ENCODE measurements at places on chromosomes 11 and 22.
A peak's percentile ranks its signal among the peaks of the same experiment; 100 is the strongest.

GRCh38 chr11:75563978-75564552 is 2.0 kb downstream of the SERPINH1 start:
- DNase-seq: no peak

DNA sequence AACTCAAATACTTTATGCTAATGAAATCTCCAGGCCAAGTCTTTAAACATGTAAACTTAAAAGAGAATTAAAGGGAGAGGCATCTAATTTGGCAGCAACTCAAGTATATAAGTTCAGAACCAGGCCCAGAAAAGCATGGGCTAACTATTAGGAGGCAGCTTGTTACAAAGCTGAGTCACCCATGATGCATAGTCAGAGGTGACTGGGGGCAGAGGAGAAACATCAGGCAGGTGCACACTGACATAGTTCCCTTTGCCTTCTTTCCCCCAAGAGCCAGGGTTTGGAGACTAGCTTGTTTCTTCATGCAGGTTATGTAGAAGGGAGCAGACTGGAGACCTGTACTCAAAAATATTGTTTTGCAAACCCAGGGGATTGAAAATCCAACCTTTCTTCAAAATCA is 619.0 kb downstream of the SOX6 start:
- no peak for DNase-seq

DNA sequence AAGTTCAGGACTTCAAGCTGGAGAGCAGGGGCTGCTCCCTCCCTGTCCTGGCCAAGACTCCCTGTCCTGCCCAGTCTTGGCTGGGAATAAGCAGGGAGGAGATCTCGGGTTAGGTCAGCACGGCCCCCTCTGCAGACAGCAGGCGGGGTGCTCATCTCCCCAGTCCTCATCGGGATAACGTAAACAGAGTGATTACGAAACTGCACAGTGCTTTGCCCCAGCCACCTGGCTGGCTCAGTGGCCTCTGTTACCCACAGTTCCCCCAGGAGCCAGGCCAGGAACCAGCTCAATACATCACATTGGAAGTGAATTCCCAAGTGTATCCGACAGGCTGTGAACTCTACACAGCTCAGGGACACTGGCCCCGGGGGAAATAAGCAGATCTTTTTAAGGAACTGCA is 42.7 kb upstream of the KCNJ11 start:
- DNase-seq: no peak

- DNase-seq: no peak
These were observed 43.1 kb upstream of the EED start for GRCh38 chr11:86201371-86201884.

- DNase-seq: no peak
These were observed at the start of gene C11orf68 for GRCh38 chr11:65918211-65919140. Gene C11orf68, minus strand, starts transcription at chr11:65919062. Its CDS starts 31 bp downstream, at chr11:65919031.

DNA sequence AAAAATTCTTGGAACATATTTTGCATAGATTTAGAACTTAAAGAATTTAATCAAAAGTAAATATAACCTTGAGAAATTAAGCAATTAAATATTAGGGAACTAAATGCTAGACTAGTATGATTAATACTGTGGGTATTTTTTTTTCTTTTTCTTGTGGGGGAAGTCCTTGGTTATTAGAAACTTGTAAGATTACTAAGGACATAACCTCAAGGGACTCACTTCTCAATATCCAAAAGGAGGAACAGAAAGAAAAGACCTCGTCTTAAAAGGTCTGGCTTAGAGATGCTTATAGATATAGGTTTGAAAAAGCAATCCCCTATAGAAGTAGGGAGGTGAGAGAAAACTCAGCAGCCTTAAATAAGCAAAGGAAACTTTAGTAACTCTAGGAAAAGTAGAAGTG is 368.5 kb downstream of the INSC start:
- no peak for DNase-seq

DNA sequence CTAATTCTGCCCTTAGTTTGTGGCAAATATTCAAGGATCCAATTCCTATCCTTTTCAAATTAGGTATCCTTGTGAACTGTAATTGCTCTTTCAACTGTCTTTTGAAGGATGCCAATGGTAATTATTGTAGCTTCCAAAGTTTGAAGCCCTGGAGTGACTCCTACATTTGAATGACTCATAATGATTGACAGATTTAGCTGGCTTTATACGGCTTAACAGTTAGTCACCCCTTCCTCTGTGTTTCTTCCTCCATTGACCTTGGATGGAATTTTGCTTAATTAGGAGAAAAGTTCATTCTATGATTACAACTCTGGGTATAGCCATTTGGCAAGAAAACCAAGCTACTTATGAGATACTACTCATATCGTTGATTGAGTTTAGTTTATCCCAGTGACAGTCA is 639.3 kb upstream of the KIRREL3 start:
- no peak for DNase-seq

- no peak for DNase-seq
These were observed 53.4 kb upstream of the PARVG start for GRCh38 chr22:44127356-44127755.

DNA sequence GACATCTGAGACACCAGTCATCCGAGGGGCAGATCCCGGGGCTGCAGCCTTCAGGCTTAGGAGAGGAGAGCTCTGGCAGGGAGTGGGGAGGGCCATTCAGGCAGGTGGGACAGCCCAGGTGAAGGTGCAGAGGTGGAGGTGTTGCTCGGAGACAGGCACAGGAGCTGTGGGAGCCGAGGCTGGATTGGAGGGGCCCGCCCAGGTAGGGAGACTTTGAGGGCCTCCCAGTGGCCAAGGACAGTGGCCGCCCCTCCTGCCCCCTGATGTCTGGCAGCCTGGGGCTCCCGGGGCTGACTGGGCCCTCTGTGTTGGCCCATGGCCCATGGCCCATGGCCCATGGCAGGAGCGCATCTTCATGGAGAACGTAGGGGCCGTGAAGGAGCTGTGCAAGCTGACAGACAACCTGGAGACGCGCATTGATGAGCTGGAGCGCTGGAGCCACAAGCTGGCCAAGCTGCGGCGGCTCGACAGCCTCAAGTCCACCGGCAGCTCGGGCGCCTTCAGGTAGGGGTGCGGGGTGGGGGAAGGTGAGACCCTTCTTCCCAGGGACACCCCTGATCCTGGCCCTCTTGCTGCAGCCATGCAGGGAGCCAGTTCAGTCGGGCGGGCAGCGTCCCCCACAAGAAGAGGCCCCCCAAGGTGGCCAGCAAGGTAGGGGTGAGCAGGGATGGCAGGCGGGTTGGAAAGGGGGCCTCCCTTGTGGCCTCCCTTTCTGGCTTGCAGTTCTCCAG is 13.3 kb downstream of the TMEM258 start:
- DNase-seq: no peak

- DNase-seq: peak; percentile 53
These were observed 1.7 kb upstream of the RTN4RL2 start for GRCh38 chr11:57458410-57459163.

DNA sequence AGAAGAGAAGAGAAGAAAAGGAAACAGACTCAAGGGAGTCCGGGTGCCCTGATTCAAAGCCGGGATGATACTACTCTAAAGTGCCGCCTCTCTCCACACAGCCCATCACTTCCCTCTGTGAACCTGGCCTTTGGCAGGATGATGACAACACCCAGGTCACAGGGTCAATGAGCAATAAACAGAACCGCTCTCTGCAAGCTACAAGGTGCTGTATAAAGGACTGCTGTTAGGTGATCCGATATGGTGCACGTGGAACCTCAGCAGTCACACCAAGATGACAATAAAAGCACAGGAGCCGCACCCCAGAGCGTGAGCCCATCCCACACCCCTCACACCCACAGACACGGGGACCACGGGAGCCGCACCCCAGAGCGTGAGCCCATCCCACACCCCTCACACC is 10.7 kb downstream of the TTLL1 start:
- no peak for DNase-seq

- DNase-seq: no peak
These were observed 40.8 kb downstream of the PLEKHA7 start for GRCh38 chr11:16973338-16973964.

DNA sequence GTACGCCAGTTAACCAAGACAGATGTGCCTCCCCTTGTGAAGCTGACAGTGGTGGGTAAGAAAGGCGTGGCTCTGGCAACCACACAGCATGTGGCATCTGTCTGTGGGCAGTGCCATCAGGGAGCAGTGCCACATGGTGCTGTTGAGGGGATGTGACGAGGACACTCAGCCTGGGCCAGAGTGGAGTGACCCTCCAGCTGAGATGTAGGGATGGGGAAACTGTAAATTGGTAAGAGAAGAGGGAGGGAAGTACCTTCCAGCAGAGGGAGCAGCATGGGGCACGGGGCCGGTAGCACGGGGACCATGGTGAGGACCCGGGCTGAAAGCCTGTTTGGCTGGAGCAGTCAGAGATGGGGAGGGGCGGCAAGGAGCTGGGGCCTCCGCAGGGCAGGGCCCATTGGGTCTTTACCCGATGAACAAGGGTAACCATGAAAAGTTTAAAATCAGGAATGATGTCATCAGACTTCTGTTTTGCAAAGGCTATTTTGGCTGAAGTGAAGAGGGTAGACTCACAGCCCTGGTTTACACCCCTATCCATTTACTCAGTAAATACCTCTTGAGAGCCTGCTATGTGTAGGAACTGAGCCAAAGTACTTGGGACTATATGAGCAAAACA is 10.4 kb downstream of the TMPRSS6 start:
- no peak for DNase-seq

GRCh38 chr11:121099885-121100284 is 1.2 kb upstream of the TECTA start:
- no peak for DNase-seq

DNA sequence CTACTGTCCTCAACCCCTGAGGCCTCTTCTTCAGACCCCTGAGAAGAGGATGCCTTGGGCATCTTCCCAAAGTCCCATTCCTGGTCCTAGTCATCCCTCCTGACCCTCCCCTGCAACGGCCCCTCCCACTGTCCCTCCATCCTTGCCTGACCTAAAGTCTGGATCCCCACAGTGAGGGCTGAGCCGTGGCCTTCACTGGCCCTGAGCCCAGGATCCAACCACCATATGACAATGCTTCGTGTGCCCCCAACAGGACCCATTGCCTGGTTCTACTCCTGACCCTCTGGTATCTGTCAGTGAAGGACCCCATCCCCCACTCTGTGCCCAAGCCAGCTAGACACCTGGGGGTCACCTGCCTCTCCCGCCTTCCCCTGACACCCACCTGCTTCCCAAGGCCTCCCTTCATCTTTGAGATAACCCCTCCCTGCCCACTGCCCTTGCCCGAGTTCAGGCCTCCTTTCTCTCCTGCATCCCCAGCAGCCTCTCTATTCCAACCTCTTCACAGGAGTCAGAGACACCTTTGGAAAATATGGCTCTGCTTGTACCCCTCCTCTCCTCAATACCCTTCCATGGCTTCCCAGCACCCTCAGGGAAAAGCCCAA is 48.0 kb downstream of the LRRC32 start:
- DNase-seq: no peak

DNA sequence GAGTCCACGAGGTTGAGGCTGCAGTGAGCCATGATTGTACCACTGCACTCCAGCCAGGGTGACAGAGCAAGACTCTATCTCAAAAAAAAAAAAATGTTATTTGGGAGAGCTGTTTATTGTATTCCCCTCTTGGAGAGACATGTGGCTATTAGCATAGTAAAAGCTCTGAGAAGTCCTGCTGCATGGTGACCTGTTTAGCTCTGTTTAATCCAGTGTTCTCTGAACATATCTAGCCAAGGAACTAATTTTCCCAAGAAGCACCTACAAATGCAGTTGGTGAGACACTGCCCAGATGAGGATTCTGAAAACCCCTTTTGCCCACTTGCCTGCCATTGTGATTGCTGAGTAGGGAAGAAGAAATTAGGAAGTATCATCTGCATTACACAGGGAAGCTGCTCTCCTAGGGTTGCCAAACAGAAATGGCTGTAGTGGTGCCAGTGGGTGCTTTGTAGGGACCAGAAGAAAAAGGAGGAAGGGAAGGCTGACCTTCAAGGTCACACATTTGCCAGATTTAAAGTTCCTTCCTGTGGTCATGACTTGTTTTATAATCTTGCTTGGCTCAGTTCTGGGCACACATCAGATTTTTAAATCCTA is 15.7 kb downstream of the TIMP3 start:
- no peak for DNase-seq

GRCh38 chr11:64778223-64778472 is 194 bp downstream of the SF1 start:
- DNase-seq: no peak

DNA sequence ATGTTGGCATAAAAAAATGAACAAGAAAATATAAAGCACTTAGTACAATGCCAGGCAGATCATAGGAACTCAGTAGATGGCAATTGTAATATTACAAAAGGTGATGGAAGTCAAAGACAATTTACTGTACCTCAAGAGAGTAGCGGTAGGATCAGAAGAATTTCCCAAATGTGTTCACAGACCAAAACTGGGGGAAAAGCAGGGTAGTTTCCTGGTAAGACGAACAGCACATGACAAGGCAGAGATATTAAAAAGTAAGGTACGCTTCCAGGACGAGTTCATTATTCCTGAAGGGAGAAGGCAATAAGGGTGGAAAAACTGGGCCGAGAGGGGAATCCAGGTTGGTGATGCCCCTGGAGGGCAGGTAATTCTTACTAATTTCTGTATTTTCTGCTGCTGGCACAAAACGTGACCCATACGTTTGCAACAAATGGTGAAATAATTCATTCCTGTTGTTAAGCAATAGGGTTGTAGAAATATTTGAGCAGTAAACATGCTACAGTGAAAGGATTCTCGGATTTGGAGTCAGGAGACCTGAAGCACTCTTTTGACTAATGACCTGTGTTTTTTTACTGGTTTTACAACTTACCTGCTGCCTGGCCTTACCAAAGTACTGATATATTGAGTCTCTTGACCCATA is 786 bp upstream of the ANKRD42 start:
- no peak for DNase-seq

- DNase-seq: no peak
These were observed 5.5 kb downstream of the CACNA1I start for GRCh38 chr22:39576027-39576426.

DNA sequence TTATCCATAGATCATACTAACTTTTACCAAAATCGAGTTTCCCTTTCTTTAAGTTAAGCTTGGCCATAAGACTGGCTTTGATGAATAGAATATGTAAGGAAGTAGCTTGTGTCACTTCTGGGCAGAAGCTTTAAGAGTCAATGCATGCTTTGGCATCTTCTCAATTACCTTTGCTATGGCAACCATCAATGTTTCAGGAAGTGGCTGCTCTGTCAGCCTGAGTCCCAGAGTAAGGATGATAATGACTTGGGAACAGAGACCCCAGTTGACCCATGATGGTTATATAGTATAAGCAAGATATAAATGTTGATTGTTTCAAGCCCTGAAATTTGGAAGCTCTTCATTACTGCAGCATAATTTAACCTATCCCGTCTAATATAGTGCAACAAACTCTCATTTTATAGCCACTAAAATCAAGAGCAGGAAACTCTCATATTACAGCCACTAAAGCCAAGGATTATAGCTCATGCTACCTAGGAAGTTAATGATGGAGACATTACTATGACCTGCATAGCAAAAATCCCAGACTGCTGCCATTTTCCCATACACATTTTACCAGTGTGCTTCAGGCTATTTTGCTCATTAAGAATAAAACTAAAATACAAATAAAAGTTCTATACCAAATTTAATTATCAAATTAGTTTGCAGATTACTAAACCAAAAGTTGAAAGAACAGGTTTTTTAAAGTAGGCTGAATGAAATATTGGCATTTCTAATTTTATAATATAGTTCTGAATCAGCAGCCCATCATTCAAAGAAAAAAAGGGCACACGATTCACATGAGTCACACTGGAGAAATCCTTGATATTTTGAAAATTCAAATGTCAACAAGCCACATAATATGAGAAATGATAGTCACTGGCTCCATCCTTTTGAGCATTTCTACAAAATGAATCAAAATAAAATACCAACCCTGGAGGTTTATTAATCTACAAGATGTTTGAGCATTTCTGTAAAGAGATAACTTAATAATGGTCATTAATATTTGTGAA is 23.8 kb downstream of the FSHB start:
- DNase-seq: no peak

Data from stimulated activated CD4-positive, alpha-beta T cell treated with anti-CD3 and anti-CD28 coated beads, Interleukin-1b, Interleukin-23, amount 100 ng/mL, for 48 hours (primary cell).